ENCODE measurements at places on chromosomes 4 and X. TPM values are rescaled to one million over a fixed set of nuclear protein-coding genes. Genes with fewer than 3 reads are reported as not detected.

DNA sequence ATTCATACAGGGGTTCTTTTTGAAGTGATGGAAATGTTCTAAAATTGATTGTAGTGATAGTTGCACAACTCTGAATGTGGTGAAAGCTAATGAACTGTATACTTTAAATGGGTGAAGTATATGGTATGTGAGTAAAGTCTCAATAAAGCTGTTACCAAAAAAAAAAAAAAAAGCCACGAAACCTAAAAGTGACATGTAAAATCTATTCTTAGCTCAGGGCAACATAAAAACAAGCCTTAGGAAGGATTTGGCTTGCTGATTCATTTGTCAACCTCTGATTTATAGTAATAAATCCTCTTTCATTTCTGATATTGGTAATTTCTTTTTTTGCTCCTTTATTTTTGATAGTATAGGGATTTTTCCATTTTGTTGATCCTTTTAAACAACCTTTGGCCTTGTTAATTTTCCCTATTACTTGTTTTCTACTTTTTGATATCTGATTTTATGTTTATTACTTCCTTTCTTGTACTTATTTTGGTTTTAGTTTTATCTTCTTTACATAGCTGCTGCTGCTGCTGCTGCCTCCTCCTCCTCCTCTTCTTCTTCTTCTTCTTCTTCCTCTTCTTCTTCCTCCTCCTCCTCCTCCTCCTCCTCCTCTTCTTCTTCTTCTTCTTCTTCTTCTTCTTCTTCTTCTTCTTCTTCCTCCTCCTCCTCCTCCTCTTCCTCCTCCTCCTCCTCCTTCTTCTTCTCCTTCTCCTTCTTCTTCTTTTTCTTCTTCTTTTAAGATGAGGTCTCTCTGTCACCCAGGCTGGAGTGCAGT lies 79.4 kb downstream of the ADGRG4 start:
- no peaks in the 10 kb centered on the region for H3K36me3 ChIP-seq
- H3K4me1 ChIP-seq = no peaks in the 10 kb centered on the region
- DNase-seq = no peak
- H3K27ac ChIP-seq = no peak overlapping the region

DNA sequence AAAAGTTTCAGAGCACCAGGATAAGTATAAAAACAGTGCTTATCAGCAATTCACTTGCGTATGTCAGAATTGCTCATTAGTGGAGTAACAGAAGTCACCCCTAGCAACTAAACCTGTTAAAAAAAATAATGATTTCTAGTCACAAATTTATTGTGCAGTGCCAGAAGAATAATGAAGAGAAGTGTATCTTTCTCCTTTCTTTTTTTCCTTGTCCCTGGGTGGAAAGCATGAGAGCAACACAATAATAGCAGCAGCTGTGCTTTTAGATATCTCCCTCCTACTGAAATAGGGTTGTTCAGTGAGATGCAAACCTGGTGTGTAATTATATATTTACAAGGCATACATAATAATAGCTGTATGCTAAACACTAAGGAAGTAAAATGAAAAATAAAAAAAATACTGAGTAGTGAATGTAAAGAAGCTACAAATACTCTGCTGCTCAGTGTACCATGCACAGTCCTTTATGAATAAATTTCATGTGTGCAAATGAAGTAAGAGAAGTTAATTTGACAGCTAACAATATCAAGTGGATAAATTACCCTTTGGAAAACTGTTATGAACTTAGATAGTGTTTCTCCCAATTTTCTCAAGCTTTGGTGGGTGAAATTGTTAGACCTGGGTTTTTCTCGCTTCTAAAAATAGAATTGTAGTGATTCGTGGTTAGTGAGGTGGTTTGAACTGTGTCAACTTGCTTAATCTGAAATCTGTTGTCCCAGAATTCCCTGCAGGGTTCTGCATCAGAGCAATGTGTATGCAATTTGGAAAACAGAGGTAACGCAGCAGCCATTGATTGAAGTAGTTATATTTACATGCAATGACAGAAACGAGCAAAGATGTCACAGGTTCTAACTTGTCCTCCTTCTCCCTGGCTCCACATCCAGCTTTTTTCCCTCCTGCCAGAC lies 125.7 kb upstream of the NDST3 start:
- no peak overlapping the region for H3K27ac ChIP-seq
- no peaks in the 10 kb centered on the region for H3K36me3 ChIP-seq
- no peaks in the 10 kb centered on the region for H3K27me3 ChIP-seq
- no peaks in the 10 kb centered on the region for H3K4me1 ChIP-seq

DNA sequence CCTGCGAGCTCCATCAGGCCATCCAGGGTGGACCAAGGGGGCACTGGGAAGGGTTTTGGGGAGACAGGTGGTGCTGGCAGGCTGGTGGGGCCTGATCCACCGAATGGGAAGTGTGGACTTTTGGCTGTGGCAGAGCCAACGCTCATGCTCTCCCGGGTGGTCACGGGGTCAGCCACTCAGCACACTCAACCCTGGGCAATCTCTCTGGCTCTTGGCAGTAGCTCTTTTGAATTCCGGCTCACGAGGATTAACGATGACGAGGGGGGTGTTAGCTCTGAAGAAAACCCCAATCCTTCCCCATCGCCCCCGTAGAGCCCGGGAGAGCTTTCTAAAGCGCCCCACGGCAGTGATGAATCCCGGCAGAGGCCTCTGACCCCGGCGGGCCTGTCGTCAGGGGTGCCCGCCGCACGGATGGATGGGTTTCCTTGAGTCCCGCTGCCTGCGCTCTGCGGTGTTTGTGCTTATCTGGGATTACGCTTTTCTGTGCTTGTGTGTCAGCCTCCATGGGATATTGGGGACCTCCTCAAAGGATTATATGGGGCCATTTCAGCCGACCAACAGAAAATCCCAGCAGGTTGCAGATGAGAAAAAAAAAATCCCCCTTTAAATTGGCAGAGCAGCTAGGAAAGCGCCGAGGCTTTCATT lies 156.8 kb upstream of the PSAPL1 start:
- H3K27me3 ChIP-seq = peaks cover 56% of the 10 kb centered on the region
- no peaks in the 10 kb centered on the region for H3K4me1 ChIP-seq
- no peak for DNase-seq
- no peak overlapping the region for H3K4me3 ChIP-seq
- H3K27ac ChIP-seq = no peak overlapping the region
- H3K36me3 ChIP-seq = no peaks in the 10 kb centered on the region

- H3K4me3 ChIP-seq = no peak overlapping the region
- no peaks in the 10 kb centered on the region for H3K27me3 ChIP-seq
- no peaks in the 10 kb centered on the region for H3K36me3 ChIP-seq
Observed at GRCh38 chrX:102739657-102740056, 19.1 kb downstream of the GPRASP3 start.

- no peak overlapping the region for H3K27ac ChIP-seq
- no peaks in the 10 kb centered on the region for H3K27me3 ChIP-seq
- no peak for DNase-seq
- H3K36me3 ChIP-seq = no peaks in the 10 kb centered on the region
Observed at GRCh38 chrX:38080808-38081207, 74.5 kb downstream of the SYTL5 start.

GRCh38 chr4:180751009-180751408 lies 1492.2 kb upstream of the TENM3 start:
- H3K36me3 ChIP-seq = no peaks in the 10 kb centered on the region
- no peaks in the 10 kb centered on the region for H3K4me1 ChIP-seq
- no peaks in the 10 kb centered on the region for H3K27me3 ChIP-seq
- DNase-seq = no peak
- no peak overlapping the region for H3K4me3 ChIP-seq

GRCh38 chrX:152632445-152633097 lies 5.1 kb upstream of the GABRQ start:
- H3K27ac ChIP-seq = no peak overlapping the region
- H3K27me3 ChIP-seq = peaks cover 77% of the 10 kb centered on the region
- no peak overlapping the region for H3K4me3 ChIP-seq

GRCh38 chr4:173212379-173212778 lies 43.8 kb downstream of the GALNT7 start:
- H3K4me1 ChIP-seq = peaks cover 18% of the 10 kb centered on the region
- no peak for DNase-seq
- no peak overlapping the region for H3K27ac ChIP-seq
- H3K4me3 ChIP-seq = no peak overlapping the region
- peaks cover 19% of the 10 kb centered on the region for H3K36me3 ChIP-seq

DAPP1 gene
- 30.6 TPM for total RNA-seq

FAM149A gene
- 45.5 TPM for total RNA-seq

TMEM156 gene
- 10.4 TPM for total RNA-seq

Data from Calu3 (cell line).